ENCODE measurements at places on chromosomes 11 and 22.

DNA sequence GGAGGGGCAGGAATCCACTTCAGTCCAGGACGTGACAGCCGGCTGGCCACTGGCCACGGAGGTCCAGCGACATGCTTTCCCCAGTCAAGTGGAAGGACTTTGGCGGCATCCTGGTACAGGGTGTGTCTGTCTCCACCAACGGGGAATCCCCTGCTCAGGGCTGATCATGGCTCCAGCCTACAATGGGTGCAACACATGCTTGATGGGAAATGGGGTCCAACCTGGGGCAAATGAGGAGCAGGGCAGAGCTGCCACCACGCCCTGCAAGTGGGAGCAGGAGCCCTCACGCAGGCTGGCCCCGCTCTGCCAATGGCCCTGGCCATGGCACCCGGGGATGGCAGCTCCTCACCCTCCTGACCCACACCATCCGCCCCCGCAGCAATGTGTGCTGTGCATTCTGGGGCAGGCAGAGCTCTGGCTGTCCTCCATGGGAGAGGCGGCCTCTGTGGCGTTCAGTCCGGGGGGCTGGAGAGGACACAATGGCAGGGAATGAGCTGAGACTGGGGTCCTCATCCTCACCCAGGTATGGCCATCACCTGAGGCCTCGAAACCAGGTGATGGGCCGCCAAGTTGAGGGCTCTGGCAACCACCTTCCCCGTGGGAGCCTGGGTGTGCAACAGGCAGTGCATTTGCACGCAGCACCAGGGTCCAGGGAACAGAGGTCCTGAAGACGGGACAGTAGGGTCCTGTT, 5.8 kb upstream of the SEPTIN5 start:
- no peak for DNase-seq

- no peak for DNase-seq
Measured at GRCh38 chr11:112524798-112525197, 264.1 kb upstream of the PLET1 start.

DNA sequence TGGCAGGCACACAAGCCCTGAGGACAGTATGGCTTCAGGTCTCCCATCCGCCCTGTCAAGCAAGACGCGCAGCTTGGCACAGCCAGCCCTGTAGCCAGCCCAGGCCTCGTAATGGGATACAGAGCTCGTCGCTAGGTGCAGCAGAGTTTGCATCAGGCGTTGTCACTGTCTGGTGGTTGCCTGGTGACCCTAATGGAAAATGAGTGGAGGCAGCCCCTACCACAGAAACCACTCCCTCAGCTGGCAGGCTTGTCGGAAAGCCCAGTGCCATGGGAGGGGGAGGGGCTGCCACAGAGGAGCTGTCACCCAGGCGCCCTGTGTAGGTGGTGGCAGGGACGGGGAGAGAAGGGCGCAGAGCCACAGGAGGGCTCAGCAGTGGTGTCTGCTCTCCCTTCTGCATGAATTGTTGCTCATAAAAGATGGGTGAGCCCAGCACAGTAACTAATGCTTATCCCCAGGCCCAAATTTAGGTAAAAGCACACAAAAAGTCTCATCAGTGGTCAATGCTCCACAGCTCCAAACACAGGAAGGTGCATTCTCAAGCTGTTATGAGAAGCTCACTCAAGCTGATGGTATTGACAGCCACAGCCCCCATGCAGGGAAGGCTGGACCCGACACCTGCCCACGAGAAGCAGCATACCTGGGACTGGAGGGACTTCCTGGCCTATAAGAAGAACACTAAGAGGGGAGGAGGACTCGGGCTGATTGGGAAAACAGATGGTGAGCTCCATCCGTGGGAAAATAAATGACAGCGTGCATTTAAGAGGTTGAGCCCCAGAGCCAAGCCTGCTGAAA, 164.6 kb downstream of the ETS1 start:
- no peak for DNase-seq

DNA sequence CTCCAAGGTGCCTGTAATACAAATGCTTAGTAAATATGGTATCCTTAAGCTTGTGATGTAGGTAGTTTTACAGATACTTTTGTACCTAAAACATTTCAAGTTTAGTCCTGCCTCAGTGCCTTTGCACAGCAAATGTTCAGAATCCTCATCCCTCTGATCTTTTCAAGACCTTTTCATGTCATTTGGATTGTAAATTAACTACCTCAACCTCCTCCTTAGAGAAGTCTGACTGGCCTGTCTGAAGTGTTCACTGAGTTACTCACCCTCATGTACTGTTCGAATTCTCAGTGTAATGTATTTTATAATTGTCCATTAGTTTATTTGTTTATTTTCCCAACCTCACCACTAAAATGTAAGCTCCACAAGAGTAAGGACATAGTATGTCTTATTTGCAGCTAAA, 147.5 kb downstream of the ELP4 start:
- no peak for DNase-seq

GRCh38 chr11:115931548-115932083, 427.4 kb upstream of the CADM1 start:
- DNase-seq = no peak

DNA sequence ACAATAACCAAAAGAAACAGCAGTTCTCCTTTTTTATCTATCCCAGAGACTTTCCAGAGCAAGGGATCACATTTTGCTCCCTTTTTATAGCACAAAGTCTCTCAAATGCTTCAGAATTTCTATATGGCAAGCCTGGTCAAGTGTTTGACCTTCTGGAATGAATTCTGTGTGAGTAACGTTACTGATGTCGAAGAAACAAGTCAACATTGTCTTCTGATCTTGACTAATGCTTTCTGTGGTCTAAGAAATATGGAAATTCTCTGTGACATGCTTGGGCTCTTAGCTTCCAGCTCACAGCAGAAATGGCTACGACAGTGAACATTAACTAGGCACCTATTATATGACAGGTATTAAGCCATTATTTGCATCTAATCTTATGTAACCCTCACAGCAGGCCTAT, 411.7 kb downstream of the CADM1 start:
- DNase-seq = peak; percentile 50

GRCh38 chr11:118007040-118007439, 20.8 kb downstream of the IL10RA start:
- no peak for DNase-seq

DNA sequence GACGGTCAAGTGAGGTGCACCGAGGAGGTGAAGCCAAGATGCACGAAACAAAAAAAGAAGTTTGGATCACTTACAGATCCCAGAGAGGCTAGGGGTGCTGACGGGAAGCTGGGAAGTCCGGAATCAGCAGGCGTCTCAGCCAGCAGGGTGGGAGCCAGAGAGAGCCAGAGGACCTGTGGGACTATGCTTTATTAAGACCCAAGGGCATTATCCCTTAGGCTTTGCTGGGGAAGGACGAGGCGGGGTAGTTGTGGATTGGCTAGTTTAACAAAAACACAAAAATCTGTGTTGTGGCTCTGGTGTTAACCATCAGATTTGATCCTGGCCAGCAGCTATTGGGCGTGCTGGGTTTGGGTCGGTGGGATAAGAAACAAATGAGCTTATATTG, 427.1 kb downstream of the DYNC2H1 start:
- DNase-seq = no peak

DNA sequence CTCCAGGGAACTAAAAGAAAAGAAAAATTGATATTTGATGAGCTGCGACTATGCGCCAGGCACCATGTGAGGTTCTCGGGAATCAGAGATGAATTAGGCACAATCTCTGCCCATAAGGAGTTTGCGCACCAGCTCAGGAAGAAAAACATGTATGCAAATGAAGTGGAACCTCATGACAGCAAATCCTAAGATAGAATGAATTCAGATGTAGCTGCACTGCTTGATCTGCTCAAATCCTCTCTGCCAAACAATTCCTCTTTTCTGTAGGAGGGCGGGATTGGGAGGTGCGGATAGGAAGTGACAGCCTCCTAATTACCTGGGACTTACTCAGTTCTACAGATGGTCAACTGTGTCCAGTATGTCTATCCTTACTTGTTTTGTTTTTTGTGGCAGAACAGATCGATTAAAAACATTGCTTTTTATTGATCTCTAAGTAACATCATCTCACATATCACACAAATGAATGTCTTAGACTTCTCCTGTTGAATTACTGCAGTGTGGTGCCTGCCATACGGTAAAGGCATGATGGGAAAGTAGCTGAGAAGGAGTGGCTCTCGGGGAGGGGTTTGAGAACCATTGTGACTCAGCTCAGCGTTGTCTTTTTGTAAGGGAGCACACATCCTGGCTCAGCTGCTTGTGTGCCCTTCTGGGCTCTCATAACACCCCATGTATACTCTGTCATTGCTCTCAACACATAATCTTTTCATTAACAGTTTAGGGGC, 13.9 kb downstream of the CRTAM start:
- DNase-seq = no peak

DNA sequence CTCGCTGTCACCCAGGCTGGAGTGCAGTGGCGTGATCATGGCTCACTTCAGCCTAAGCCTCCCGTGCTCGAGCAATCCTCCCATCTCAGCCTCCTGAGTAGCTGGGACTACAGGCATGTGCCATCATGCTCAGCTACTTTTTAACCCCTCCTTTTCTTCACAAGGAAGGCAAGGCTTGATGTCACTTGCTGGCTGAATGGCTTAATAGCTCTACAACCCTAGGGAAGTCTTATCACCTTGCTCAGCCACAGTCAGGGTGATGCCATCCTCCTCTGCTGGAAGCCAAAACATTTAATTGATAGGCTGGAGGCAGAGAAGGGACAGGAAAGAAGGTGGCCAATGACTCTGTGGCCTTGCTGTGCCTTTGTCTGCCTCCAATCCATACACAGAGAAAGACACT, 131.9 kb downstream of the MED15 start:
- no peak for DNase-seq

GRCh38 chr11:42544726-42545125, 767.1 kb upstream of the API5 start:
- DNase-seq = no peak

DNA sequence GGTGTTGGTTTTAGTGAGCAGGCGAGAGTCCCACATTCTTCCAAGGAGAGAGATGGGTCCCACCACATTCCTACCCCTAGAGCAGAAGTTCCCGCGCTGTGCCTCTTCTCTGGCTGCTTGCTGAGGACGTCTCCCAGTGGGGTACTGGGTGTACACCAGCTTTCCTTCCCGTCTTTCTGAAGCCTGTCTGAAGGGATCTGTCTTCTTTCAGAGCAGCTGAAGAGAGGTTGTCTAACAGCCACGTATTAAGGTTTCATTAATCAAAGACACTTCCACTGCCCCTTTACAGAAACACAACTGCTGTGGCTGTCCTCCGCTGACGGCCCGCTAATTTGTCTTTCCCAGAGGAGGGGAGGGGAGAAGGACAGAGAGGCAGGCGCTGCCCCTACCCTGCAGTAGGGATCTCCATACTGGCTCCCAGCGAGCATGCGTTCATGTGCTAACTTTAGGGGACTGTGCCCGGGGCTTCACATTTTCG, 56.0 kb downstream of the ZBTB16 start:
- DNase-seq = no peak

DNA sequence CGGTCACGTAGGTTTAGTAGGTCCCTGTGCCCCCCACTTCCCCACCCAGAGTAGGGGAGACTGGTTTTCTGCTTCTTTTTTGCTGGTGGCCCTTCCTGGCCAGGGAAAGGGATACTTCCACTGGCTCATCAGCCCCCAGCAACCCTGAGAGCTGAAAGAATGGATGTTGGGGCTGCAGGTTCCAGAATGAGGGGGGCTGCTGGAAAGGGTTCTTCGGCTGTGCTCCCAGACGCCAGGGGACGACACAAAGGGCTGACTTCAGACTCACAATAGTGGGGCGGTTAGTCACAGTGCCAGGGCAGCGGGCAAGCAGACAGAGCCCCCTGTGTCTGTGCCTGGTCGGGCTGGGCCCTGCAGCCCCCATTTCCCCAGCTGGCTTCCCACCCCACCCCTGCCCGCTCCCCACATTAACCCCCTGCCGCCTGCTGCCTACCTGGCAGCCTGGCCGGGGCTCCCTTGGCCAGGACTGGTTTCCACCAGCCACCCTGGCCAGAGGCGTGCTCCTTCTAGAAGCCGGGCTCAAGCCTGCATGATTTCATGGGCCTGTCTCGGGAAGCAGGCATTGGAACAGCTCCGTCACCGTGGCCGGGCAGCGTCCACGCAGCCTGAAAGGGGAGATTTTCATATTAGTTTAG, 79.1 kb upstream of the WNT7B start:
- DNase-seq = no peak

GRCh38 chr11:125262830-125263218, 98.3 kb downstream of the PKNOX2 start:
- DNase-seq = peak; percentile 68

DNA sequence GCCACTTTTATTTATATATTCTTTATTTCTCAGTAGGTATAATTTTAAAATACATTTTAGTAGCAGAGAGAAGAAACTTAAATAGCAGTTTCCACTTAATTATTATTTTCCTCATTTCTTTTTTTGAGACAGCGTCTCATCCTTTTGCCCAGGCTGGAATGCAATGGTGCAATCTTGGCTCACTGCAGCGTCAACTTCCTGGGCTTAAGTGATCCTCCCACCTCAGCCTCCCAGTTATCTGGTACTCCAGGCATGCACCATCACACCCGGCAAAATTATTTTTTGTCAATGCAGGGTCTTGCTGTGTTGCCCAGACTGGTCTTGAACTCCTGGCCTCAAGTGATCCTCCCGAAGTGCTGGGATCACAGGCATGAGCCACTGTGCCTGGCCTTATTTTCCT, 38.3 kb downstream of the ATG13 start:
- no peak for DNase-seq

DNA sequence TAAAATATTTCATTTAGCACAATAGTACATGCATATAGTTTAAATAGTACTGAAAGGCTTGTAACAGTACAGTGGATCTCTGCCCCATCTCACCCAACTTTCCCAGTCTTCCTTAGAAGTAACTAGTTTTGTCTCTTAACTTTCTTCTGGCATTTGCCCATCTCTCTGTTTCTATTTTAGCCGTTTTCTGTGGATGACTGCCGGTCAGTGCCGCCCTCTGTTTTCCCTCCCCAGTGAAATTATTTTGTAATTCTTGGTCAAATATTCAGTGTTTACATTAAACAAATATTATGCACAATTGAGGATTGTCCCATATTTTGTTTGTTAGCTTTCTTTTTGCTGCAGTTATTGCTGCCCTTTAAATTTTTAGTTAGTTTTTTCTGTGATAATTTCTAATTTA, 8.3 kb downstream of the PDHX start:
- no peak for DNase-seq

DNA sequence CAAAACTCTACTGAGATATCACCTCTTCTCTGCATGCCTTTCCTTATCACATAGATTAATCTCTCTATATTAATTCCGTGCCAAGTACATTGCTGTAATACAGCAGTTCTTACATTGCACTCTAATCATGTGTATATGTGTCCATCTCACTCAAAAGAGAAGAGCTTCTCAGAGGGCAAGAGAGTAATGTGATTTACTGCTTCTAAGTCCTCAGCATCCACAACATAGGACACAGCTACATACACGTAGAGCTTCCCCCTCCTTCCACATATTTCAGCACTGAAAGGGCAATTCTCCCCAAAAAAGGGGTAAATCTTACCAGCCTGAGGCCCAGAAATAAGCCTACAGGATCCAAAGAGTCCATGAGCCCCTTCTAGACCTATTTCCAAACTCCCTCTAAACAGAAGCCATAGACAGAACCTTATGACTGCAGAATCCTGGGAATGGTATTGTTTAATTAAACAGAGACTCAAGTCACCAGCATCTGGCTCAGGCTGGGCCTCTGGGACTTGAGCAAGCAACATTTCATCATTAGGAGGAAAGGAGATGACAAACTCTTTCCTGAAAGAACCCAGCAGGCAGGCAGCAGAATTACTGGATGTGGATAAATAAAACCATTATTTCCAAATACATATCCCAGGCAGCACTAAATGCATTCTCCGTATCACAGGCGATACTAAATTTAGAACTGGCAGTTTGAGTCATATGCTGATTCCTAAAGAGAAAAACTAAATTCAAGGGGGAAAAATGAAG, 87.2 kb downstream of the KCNC1 start:
- peak; percentile 55 for DNase-seq

GRCh38 chr11:116607027-116607426, 165.8 kb downstream of the BUD13 start:
- no peak for DNase-seq

GRCh38 chr11:133928628-133929059, 28.1 kb downstream of the IGSF9B start:
- DNase-seq = no peak

Measured in foreskin melanocyte (primary cell).